ENCODE measurements at places on chromosomes 2 and 18. TPM values are rescaled to one million over a fixed set of nuclear protein-coding genes. Genes with fewer than 3 reads are reported as not detected.

The SCN3A gene
- polyA plus RNA-seq, result 12.8 TPM

The ASB18 gene
- not detected for polyA plus RNA-seq

The GALR1 gene
- polyA plus RNA-seq, result not detected

The PROC gene
- not detected for polyA plus RNA-seq

The AMMECR1L gene
- 5.2 TPM for polyA plus RNA-seq

The CD28 gene
- not detected for polyA plus RNA-seq

The SP5 gene
- polyA plus RNA-seq, result not detected

The SLC4A3 gene
- 7.6 TPM for polyA plus RNA-seq

The DUSP28 gene
- 23.7 TPM for polyA plus RNA-seq

The CHMP3 gene
- polyA plus RNA-seq, result 63.8 TPM

The PPP1R1C gene
- 2.3 TPM for polyA plus RNA-seq

The POTEI gene
- 0.67 TPM for polyA plus RNA-seq

The PARD6G gene
- polyA plus RNA-seq, result not detected

The CIB4 gene
- not detected for polyA plus RNA-seq

The POTEJ gene
- not detected for polyA plus RNA-seq

The SRBD1 gene
- polyA plus RNA-seq, result 6.4 TPM

The CEP68 gene
- 12.9 TPM for polyA plus RNA-seq

The MZT2B gene
- 11.4 TPM for polyA plus RNA-seq

The TNFAIP6 gene
- 0.17 TPM for polyA plus RNA-seq

The EVA1A gene
- polyA plus RNA-seq, result 1.7 TPM

The SLC11A1 gene
- polyA plus RNA-seq, result not detected

The CYP1B1 gene
- 1.1 TPM for polyA plus RNA-seq

The FOXI3 gene
- not detected for polyA plus RNA-seq

The SNTG2 gene
- polyA plus RNA-seq, result 1.6 TPM

The ALK gene
- polyA plus RNA-seq, result 0.49 TPM

The HOXD3 gene
- not detected for polyA plus RNA-seq

The IL37 gene
- polyA plus RNA-seq, result not detected

The ALPG gene
- polyA plus RNA-seq, result not detected

The HS6ST1 gene
- polyA plus RNA-seq, result 2.2 TPM

The UPP2 gene
- polyA plus RNA-seq, result 0.90 TPM

The TMEM200C gene
- polyA plus RNA-seq, result 1.1 TPM

The SNX17 gene
- polyA plus RNA-seq, result 34.0 TPM

The RFTN2 gene
- polyA plus RNA-seq, result 21.6 TPM

The CYP27C1 gene
- polyA plus RNA-seq, result not detected

The BMP10 gene
- polyA plus RNA-seq, result not detected

The TMEM37 gene
- polyA plus RNA-seq, result not detected

The POTEC gene
- not detected for polyA plus RNA-seq

The GREB1L gene
- polyA plus RNA-seq, result 5.0 TPM

The DSC3 gene
- not detected for polyA plus RNA-seq

Measured in Purkinje cell (primary cell).